ENCODE measurements at places on chromosomes 6 and 20. TPM values are rescaled to one million over a fixed set of nuclear protein-coding genes. Genes with fewer than 3 reads are reported as not detected.

GRCh38 chr6:43910638-43911353 is 140.8 kb downstream of the VEGFA start:
- DNase-seq = no peak

GRCh38 chr20:63771046-63771707 is 31.6 kb downstream of the SLC2A4RG start:
- no peak for DNase-seq

- DNase-seq = peak; percentile 87
These were observed 17.8 kb downstream of the LRP11 start for GRCh38 chr6:149846321-149846720.

GRCh38 chr20:61556111-61556510 is 304.1 kb downstream of the CDH4 start:
- DNase-seq = no peak

DNA sequence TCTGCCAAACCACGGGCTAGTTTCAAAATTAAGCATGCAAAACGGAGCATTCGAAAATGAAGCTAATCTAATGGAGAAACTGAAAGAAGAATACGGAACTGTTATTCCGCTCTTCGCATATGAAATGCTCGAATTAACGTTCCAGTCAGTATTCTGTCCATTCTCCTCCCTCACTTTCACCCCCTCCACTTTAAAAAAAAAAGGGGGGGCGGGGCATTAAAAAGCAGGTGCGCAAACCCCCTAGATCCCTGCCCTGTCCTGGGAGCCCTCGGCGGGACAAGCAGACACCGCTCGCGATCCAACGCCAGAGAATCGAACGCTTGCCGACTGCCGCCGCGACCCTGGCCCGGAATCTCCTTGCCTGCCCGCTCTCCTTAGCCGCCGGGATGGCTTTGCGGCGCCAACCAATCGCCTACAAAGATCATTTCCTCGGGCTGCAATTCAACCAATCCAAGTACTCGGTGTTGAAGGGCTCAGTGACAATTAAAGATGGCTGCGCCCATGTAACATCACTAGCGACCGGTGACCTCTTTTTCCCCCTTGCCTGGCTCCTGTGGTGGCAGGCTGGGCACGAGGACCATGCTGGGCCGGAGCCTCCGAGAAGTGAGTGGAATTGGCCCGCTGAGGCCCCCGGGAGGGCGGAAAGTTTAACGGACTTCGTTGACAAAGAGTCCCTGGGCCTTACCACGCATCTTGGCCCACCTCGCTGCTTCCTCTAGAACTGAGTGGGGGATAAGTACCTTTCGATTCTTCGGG is at the start of the genes QRSL1 and RTN4IP1:
Gene QRSL1 (plus strand): TSS at position 476 of the 756 bp plus-strand sequence. CDS start 104 bp downstream, at position 580.
Gene RTN4IP1 (minus strand): TSS at position 396 of the 756 bp plus-strand sequence. CDS start 477 bp downstream, outside the sequence.
- DNase-seq = peak; percentile 89

Gene C20orf204
- 2.1 TPM for total RNA-seq

DNA sequence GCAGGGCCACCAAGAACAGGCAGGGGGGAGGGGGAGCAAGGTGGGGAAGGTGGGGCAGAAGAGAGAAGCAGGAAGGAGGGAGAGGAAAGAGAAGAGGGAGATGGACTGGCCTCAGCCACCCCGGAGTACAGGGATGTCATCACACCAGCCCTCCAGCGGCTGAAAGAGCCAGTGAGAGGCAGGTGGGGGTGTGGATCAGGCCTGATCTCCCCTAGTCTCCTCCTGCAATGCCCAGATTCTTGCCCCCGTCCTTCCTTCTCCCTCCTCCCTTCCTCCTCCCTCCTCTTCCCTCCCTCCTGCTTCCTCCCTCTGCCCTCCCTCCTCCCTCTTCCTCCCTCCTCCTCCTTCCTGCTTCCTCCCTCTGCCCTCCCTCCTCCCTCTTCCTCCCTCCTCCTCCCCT is 61.5 kb downstream of the YTHDF1 start:
- no peak for DNase-seq

- no peak for DNase-seq
These were observed 585.7 kb upstream of the MARCKS start for GRCh38 chr6:113271437-113271836.

DNA sequence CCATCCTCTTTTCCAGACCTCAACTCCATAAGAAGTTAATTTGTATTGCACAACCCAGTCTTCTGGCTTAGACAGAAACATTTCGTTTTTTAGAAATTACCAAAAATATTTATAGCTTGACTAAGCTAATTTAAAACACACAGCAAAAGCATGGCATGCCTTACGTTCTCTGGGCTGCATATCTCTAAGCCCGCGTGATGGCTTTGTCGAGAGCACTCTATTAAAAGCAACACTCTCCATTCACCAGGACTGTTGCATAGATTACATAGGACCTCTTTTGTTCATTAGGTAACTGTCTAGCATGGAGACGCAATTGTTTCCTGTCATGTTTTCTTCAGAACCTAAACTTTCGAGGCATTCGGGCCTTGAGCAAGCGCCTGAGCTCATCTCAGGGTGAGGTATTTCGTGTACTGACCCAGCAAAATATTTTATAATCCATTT is 104.5 kb downstream of the IBTK start:
- no peak for DNase-seq

Gene DEFB132
- total RNA-seq = not detected

DNA sequence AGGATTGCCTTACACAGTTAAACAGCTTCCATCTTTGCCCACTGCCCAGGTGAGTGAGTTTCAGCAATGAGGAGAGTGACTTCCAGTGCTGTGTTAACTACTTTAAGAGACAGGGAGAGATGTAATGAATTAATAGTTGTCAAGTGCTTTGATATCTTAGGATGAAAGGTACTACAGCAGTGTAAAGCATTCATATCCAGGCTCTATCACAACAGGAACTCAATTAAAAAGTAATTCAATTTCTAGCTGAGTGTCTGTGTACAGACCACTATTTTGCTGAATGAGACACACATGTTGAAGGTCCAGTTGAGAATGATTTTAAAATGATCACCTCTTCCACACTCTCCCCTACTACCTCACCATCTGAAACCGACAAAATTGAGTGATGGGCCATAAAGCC is 70.7 kb upstream of the BEND3 start:
- no peak for DNase-seq

DNA sequence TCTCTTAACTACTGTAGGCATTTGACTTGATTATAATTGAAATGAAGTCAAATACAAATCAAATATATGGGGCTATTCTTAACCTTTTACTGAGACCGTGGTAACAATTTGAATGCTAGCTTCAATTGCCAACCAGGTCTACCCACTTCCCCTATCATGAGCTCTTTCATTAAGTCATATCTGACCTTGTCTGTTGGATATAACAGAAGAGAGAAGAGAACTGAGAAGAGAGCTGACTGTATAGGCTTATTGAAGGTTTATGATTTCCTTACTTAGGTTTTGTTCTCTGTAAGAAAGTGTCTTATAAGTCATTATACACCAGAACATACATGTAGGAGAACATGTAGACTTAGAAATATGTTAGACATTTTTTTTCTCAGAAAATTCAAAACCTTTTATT is 549.4 kb downstream of the COL12A1 start:
- DNase-seq = no peak

Gene PPT2
- 30.8 TPM for total RNA-seq

GRCh38 chr6:438634-439170 is 47.1 kb downstream of the IRF4 start:
- DNase-seq = no peak

- DNase-seq = no peak
These were observed 306.0 kb downstream of the RNF144B start for GRCh38 chr6:18692929-18693685.

Gene MANEA
- 4.6 TPM for total RNA-seq

DNA sequence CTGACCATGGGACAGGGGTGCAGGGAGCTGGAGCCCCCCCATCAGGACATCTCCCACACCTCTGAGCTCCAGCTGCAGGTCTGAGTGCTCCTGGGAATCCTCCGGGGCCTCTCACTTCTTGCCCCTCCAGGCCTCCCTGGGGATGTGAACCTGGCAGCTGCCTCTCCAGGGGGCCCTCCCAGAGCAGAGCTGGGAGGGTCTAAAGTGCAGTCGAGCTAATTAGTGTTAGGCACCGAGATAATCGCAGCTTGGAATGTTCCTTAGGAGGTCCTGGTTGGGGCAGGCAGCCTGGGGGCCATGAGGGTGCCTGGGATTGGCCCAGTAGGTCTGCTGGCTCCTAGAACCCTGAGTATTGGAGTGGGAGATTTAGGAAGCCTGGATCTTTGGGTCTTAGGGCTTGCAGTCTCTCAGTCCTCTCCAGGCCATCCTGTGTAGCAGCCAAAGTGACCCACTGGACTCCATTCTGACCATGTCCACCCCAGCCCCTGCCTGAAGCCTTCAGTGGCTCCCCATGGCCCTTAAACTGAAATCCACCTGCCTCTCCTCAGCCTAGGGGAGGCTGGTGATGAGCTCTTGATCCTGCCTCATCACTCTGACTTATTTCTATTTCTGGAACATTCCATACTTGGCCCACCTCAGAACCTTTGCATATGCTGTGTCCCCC is 26.0 kb downstream of the CEBPB start:
- DNase-seq = no peak

DNA sequence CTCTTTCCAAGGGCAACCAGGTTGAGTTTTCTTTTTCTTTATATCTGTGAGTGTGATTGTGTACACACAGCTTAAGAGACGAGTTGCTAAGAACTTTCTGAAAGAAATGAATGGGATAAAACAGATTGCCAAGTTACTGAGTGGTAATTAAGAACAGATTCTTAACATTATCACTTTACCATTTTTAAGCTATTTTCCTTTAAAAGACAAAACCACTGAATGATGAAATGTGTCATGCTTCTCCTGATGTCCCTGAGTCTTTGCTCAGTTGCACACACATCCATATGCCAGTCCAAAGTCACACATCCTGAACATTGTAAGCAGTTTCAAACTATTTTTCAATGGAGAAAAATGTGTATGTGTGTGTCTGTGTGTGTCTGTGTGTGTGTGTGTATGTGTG is 5.5 kb upstream of the DAAM2 start:
- DNase-seq = no peak

- no peak for DNase-seq
These were observed 155.5 kb downstream of the CDH26 start for GRCh38 chr20:60113771-60114170.

Gene KHDC1L
- total RNA-seq = 0.80 TPM

DNA sequence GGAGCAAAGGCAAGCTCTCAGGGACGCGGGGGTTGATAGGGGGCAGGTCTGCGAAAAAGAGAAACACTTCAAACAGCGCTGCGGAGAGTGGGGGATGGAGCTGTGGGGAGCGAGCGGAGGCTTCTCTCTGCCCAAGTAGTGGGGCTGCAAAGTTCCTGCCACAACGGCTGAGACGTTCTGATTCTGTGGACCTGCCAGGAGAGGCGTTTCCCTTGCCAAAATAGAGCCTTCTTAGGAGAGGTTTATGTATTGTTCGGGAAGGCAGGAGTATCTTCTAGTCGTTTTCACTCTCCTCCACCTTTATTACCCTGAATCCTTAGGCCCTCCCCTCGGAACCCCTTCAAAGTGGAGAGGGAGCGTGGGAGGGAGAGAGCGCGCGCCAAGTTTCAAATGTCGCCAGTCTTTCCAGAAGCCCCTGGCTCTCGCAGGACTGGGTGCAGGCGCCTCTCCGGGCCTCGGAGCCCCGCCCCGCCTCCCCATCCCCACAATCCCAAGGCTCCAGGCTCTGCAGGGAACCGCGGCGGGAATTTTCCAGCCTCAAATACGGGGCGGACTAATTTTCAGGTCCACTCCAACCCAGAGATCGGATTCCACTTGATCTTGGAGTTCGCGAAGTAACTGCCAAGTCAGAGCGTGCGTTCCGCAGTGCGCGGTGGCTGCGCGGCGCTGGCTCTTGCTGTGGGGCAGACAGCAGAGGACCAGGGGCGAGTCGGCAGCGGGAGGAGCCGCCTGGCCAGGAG is 10.0 kb upstream of the POU3F2 start:
- DNase-seq = no peak

DNA sequence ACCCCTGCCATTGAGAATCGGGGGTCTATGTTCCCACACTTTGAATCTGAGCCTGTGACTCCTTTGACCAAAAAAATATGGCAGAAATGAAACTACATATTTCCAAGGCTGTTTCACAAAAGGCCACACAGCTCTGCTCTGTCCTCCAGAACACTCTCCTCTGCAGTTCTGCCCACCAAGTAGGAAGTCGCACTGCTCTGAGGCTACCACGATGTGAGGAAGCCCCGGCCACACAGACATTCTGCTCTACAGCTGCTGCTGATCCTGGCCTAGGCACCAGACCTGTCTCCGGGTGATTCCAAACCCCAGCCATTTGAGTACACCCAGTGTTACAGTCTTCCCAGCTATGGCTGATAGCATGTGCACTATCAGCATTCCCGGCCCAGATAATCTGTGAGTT is 85.1 kb downstream of the LYRM4 start:
- no peak for DNase-seq

GRCh38 chr6:81054036-81054435 is 698.4 kb downstream of the TENT5A start:
- no peak for DNase-seq

DNA sequence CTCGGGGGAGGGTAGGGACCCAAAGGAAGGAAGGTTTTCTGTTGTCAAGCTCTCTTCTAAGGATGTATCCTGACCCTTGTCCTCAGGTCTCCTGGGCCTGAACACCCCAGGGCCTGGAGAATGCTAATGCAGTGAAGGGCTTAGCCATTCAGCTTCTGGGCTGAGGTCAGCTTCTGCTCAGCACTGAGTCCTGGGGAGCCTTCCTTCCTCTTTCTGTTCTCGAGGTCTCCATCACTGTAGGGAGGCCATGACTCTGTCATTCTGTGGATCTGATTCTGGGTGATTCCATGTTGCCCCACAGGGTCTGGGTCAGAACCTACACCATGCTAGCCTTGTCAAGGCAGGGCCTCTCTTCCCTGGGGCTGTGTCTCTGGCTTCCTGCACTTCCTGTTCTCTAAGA is 712.7 kb downstream of the DHX35 start:
- DNase-seq = no peak

Gene ASIP
- not detected for total RNA-seq

- DNase-seq = peak; percentile 9
These were observed 74.1 kb upstream of the TCF21 start for GRCh38 chr6:133814797-133815196.

GRCh38 chr6:132785936-132786335 is 12.5 kb downstream of the SLC18B1 start:
- no peak for DNase-seq

- DNase-seq = no peak
These were observed 80.8 kb upstream of the COL21A1 start for GRCh38 chr6:56327946-56328727.

GRCh38 chr6:3236005-3236404 is 8.6 kb upstream of the TUBB2B start:
- DNase-seq = no peak

- peak; percentile 36 for DNase-seq
These were observed 7.2 kb upstream of the SYNJ2 start for GRCh38 chr6:157974341-157974894.

Gene LRRN4
- total RNA-seq = 0.44 TPM

- no peak for DNase-seq
These were observed 25.7 kb downstream of the CFAP61 start for GRCh38 chr20:20078041-20078440.

Data from PC-3 (cell line).